ENCODE measurements at places on chromosomes 7 and 10.

GRCh38 chr7:100944138-100944537, 5.2 kb upstream of the MUC3A start:
- no peak for DNase-seq

GRCh38 chr7:158952776-158953175, 96.4 kb downstream of the DYNC2I1 start:
- DNase-seq, result no peak

DNA sequence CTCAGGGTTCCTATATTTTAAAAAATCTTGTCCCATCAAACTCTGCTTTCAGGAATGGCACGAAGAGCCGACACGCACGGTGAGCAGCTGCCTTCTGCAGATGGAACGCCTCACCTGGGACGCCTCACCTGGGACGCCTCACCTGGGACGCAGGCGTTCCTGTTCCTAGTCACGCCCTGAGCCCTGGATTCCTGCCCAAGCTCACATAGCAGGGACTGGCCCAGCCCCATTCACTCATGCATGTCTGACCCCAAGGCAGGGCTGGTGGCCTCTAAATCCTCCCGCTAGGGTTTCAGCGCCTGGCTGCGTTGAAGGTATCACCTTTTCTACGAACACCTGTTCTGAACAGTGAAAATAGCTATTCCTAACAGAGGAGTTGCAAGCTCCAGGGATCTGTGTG, 49.8 kb downstream of the CARD11 start:
- DNase-seq, result no peak

DNA sequence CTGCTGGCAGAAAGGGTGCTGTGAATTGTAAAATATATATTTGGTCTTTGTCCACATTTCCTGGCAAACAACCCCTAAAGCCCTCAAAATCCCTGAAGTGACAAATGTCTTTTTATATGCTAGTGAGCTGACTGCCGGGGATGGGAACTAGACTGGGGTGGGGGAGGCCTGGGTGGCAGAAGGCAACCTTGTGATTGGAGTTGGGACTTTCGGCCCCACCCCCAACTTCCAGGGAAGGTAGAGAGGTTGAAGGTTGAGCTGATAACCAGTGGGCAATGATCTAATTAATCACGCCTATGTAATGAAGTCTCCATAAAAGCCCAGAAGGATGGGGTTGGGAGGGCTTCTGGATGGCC, 2.7 kb downstream of the EPHA1 start:
- DNase-seq, result no peak

DNA sequence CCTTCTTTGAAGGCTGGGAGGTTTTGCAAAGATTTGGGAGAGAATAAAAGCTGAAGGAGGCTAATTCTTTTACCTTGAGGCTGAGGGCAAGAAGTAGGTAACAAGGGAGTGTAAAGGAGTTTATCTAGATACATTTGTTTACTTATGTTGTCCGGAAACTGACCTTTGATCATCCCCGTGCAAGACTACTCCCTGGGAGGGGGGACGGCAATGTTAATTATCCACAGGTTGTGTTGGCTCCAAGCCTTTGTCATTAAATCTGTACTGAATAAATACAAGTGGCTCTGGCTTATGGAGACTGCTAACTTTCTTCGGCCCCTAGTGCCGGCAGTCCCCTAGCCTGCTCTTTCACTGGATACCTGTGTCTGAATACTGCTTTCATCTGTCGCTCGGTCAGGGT, 1250.6 kb upstream of the LRRTM3 start:
- no peak for DNase-seq

DNA sequence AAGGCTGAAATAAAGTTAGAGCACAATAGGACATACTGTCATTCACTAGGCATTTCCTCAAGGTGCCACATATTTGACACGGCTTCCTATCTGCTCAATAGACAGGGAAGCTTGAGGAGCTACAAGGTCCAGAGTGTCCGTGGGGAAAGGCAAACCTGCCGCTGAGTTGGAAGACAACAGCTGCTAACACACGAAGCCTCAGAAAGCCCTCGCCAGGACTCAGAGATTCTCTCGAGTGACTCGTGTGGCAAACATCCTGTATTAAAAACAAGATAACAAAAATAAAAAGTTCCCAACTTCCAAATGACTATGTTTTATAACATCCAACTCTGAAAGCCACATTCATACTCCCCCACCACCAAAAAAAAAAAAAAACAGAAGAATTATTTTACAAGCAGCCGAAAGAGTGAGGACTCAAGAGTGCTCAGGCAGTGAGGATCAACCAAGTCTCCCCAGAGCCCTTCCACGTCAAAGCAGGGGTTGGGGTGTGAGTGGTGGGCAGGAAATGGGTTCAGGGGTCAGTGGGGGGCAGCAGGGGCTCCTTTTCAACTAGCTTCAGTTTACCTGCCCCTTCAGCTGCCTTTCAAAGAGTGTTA, 67.6 kb downstream of the STK17A start:
- no peak for DNase-seq

GRCh38 chr10:14327527-14327926, 3.2 kb downstream of the FRMD4A start:
- no peak for DNase-seq

DNA sequence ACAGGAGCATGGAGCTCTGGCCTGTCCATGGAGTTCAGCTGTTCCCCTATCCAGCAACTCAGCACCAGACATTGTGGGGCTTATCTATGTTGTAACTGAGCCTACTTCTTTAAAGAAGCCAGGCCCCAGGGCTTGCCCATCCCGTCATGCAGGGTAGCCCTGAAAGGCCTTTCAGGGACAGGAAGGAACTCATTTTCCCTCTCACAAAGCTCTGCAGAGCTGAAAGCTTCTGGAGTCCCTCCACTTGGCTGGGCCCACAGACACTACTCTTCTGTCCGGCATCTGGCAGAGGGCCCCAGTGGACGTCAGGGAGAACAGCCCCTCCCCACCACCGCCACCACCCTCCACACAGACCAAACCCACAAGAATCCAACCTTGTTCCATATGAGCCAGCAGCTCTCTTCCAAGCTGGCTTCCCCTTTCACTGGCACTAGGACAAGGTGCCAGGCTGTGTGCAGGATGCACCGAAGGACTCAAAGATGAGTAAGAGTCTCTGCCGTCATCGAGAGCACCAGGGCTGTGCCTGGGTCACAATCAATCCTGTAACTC, 33.1 kb downstream of the DENND2A start:
- DNase-seq, result no peak

- DNase-seq, result no peak
Measured at GRCh38 chr10:96922978-96923948, 91.2 kb downstream of the LCOR start.

GRCh38 chr7:100476101-100476780, 2.8 kb downstream of the TSC22D4 start:
- DNase-seq, result no peak

GRCh38 chr7:98613601-98614425, 3.3 kb upstream of the NPTX2 start:
- DNase-seq, result peak; percentile 80

- DNase-seq, result no peak
Measured at GRCh38 chr7:73972614-73973013, 55.4 kb upstream of the ELN start.

- no peak for DNase-seq
Measured at GRCh38 chr7:98870807-98871491, 1.1 kb upstream of the TMEM130 start.

GRCh38 chr10:24132741-24133140, 76.2 kb upstream of the KIAA1217 start:
- DNase-seq, result no peak

- no peak for DNase-seq
Measured at GRCh38 chr10:133002685-133003084, 60.3 kb upstream of the CFAP46 start.

DNA sequence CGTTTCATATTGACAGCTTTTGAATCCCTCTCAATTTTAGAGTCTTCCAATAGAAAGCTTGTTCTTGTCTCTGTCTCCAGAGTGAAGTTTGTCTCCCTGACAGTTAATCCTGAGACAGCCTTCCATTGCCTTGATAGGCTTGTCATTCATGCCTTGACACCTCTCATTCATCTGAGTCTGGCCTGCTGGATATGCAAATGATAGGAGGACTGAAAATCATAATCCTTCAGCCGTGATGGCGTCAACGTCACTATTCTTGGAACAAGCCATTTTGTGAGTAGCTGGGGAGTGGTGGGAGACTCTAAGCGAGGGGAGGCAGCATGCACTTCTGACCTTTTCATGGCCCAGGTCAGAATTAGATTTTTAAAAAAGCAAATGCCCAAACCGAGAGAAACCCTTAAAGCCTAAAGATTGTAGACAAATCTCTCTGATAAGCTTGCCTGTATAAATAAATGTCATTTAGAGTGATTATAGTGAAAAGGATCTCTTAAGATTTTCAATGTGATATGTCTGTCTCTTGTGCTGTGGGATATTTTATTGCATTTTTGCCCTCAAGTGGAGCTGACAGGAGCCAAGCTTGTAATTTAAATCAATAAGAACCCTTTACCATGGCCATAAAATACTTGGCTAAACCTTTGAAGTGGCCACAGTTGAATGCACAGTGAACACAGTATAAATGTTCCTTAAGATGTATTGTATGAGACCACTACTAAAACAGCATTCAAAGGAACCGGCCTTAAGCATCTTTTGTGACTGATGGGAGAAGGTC, 148.8 kb downstream of the SNX10 start:
- no peak for DNase-seq

GRCh38 chr7:46493196-46493595, 572.1 kb upstream of the IGFBP3 start:
- no peak for DNase-seq

DNA sequence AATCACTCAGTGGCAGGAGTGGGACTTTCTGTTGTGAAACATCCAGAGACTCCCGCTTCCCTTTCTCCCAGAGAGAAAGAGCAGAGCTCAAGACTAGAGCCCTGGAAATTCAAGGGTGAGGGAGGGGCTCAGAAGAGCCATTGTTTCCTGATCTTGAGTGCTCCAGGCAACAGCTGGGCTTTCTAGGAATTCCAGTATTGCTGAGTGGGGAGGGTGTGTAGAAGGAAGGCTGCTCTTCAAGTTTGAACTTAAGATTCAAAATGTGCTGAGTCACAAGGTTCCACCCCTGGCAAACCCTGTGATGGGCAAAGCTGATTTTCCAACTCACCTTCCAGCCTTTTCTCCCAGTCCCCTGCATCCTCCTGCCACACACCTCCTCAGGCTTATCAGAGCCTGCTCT, 42.3 kb upstream of the MSRB2 start:
- peak; percentile 51 for DNase-seq

DNA sequence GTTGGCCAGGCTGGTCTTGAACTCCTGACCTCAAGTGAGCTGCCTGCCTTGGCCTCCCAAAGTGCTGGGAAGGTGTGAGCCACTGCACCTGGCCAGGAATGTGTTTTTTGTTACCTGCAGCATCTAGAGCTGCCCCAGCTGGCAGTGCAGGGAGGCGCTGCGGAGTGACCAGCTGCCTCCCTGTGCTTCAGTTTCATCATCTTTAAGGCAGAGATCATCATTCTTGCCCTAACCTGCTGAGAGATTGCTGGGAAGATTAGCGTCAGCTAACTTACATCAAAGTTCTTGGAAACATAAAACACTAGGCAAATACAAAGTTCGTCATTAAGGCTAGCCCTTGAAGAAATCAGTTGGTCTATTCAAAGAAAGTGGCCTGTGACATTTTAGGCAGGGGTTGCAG, 2.3 kb downstream of the ZNF282 start:
- DNase-seq, result no peak

GRCh38 chr7:73892003-73892999, 31.3 kb downstream of the TMEM270 start:
- no peak for DNase-seq

DNA sequence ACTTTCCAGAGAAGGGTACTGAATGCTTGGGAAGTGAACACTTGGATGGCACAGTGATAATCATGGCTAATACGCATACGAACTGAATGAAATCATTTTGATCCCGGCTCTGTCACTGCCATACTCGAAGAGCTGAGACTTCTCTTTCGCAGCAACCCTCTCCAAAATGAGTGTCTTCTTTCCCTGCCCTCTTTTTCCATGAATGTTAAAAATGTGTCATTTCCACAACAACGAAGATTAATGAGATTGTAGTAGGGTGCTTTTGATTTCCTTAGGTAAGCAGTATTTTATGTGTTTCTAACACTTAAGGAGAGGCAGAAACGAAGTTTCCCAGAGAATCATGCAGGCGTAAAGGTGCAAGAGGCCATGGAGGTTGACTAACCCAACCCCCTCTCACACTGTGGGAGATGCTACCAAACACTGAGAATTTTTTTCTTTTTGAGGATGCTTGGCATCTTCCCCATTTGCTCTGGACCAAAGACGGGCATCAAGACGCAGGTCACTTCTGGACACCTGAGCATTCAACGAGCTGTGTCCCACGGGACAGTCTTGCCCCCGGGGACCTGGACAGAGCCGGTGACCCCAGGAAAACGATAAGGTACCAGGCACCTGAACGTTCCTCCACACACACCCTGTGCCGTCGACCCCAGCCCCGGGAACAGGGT, 823 bp downstream of the COPG2 start:
- no peak for DNase-seq

DNA sequence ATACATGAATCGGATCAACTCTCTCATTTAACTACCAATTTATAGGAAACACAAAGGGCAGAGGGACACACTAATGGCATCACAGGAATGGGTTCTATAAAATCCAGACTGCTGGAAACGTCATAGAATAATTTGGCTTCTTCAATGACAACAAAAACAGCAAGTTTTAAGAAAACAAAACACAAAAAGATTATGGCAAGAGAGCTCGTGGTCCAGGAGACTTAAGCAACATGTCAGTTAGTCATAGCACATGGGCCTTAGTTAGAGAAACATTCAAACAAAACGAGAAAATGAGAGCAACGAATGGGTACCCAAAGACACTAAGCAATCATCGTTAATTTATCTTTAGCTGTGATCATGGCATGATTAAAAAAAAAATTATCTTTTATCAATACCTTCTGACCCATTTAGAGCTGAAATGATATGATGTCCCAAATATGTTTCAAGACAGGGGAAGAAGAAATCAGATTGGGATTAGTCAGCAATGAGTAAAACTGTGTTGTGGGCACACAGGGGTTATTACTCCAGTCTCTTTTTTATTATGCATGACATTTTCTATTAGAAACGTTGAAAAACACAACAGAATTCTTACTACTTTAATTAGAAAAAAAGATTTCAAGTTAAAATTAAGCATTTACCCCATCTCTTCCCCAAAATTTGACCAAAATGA, 28.3 kb downstream of the NCAPG2 start:
- no peak for DNase-seq

DNA sequence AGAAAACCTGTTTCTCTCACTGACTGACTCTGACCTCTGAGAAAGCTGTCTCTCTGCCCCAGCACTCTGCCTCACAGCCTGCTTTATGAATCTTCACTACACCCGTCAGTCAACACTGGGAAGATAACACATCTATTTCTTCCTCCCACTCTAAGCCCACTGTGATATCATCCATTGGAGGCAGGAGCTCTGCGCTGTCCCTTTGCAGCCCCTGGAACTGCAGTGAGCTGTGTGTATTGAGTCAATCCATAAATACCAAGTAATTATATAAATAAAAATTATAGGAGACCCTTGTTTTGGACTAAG, 17.2 kb upstream of the FXYD4 start:
- DNase-seq, result no peak

GRCh38 chr7:157526913-157527634, 190.3 kb downstream of the DNAJB6 start:
- no peak for DNase-seq

- DNase-seq, result peak; percentile 31
Measured at GRCh38 chr10:124743191-124744101, 732 bp downstream of the FAM53B start.

- DNase-seq, result no peak
Measured at GRCh38 chr7:90570373-90570959, 25.7 kb upstream of the CDK14 start.

Data from T47D (cell line).